Large intestine (tissue), 12 donors: ENCODE measurements at places on chromosomes 1 and 21.

- no peak overlapping the region for H3K27ac ChIP-seq
- no peaks in the 10 kb centered on the region for H3K36me3 ChIP-seq
- H3K4me1 ChIP-seq: peaks cover 8% of the 10 kb centered on the region
- no peak overlapping the region for H3K4me3 ChIP-seq
Observed at GRCh38 chr21:27426196-27426595, 459.3 kb upstream of the ADAMTS5 start.

DNA sequence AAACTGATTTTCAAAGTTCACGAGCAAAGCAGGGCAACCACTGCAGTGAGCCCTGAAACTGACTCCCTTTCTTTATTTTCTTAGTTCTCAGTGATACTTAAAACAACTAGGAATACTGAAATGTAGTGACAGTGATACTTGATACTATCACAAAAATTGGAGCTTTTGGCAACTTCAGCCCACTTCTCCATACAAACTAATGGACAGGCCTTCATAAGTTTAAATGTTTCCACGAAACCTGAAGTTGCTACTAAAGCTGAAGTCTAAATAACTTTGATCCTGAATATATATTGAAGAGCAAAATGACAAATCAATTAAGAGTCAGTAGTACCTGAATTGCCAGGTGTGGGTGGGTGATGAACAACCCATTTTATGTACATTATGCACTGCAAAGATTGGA, 10.0 kb downstream of the NR5A2 start:
- no peaks in the 10 kb centered on the region for H3K36me3 ChIP-seq
- H3K27ac ChIP-seq: no peak overlapping the region
- H3K4me1 ChIP-seq: peaks cover 29% of the 10 kb centered on the region
- peaks cover 89% of the 10 kb centered on the region for H3K27me3 ChIP-seq
- no peak overlapping the region for H3K4me3 ChIP-seq

DNA sequence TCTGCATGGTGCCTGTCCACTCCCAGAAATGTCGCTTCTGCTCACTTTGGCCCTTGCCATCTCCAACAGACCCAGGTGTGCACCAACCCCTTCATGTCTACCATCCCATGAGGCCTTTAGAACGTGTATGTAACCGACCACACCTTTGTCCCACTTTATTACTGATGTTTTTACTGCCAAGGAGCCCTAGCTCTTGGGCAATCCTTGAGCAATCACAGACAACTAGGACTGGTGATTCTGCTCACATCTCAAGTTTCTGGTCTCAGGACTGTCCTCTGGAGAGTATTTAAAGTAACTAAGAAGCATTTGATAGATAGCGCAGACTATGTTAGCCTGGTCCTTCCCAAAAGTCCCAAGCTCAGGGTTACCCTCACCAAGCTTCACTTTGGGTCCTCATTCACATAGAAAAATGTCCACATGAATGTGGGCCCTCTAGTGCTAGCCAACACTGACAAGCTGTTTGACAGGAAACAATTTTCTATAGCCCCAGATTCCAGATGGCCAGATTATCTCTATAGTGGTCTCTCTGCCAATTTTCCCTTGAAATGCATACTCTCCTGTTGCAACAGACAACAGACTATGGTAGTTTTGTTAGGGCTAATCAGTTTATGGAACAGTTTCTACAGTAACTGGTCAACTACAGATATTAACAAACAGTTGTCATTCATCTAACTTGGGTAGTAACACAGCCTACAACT, 6.9 kb upstream of the TMEM81 start:
- H3K27me3 ChIP-seq: no peaks in the 10 kb centered on the region
- H3K4me1 ChIP-seq: peaks cover 10% of the 10 kb centered on the region
- peak; percentile 78 for DNase-seq
- H3K27ac ChIP-seq: peak overlapping the region; percentile 78

GRCh38 chr1:9881838-9882249, 28.2 kb downstream of the CTNNBIP1 start:
- no peak for DNase-seq
- H3K36me3 ChIP-seq: peaks cover 10% of the 10 kb centered on the region
- H3K27me3 ChIP-seq: no peaks in the 10 kb centered on the region
- no peak overlapping the region for H3K27ac ChIP-seq
- no peak overlapping the region for H3K4me3 ChIP-seq

DNA sequence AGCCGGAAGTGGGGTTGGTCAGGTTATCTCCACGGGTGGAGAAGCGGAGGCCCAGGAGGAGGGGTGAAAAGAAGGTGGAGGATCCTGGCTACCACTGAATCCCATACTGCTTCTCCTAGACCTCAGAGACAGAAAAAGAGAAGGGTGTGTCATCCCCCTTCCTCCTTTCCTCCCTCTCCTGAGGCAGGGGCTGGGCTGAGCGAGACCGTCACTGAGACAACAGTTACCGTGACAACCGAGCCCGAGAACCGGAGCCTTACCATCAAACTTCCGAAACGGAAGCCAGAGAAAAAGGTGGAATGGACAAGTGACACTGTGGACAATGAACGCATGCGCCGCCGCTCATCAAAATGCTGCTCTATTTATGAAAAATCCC, 42.1 kb upstream of the NBPF3 start:
- no peak overlapping the region for H3K27ac ChIP-seq
- no peak for DNase-seq
- peaks cover 8% of the 10 kb centered on the region for H3K27me3 ChIP-seq
- no peaks in the 10 kb centered on the region for H3K4me1 ChIP-seq

- H3K36me3 ChIP-seq: no peaks in the 10 kb centered on the region
- no peaks in the 10 kb centered on the region for H3K27me3 ChIP-seq
- H3K4me1 ChIP-seq: peaks cover 4% of the 10 kb centered on the region
- DNase-seq: no peak
- H3K27ac ChIP-seq: no peak overlapping the region
Observed at GRCh38 chr1:52706941-52707926, 9.1 kb upstream of the COA7 start.

DNA sequence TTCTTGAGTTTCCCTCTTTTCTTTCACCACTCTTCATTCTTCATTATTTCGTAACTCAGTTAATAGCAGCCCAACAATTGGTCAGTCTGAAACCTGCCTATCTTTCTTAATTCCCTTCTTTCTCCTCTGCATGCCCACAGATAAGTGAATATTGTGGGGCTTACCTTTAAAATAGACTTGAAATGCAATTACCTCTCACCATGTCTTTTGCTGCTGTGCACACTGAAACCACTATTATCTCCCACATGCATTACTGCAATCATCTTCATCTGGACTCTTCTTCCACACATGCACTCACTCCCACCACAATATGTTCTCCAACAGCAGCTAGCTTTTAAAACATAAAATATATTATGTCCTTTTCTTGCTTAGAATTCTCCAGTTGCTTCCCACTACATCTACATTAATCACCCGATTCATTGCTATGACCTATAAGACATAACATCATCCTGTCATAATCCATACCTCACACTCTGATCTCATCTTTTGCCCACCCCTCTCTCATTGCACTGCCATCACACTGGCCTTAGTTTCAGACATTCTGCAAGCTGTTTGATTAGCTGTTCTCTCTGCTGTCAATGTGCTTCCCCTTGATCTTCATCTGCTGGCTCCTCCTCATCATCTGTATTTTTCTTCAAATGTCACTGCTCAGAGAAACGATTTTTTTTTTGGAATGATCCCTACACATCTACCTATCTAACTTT, 304.8 kb downstream of the PTPRC start:
- no peak overlapping the region for H3K27ac ChIP-seq
- DNase-seq: no peak
- H3K4me1 ChIP-seq: no peaks in the 10 kb centered on the region

DNA sequence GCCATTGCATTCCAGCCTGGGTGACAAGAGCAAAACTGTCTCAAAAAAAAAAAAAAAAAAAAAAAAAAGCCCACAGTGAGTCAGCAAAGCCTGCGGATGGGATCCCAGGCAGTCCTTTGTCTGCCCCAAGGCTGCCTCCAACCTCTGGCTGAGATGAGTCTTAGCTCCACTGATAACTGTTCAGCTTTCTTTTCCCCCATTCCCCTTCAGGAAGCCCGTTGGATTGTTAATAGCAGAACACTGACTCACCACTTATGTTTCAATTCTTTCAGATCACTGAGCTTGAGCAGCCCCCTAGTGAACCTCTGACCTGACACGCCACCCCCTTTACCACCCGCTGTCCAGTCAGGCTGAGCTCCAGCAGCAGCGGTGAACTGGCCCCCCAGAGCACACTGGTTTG, 57.5 kb downstream of the ERG start:
- no peak overlapping the region for H3K27ac ChIP-seq
- H3K4me1 ChIP-seq: no peaks in the 10 kb centered on the region
- DNase-seq: no peak
- no peaks in the 10 kb centered on the region for H3K27me3 ChIP-seq
- H3K36me3 ChIP-seq: no peaks in the 10 kb centered on the region

- no peaks in the 10 kb centered on the region for H3K4me1 ChIP-seq
- no peaks in the 10 kb centered on the region for H3K27me3 ChIP-seq
- no peak overlapping the region for H3K4me3 ChIP-seq
Observed at GRCh38 chr1:61238359-61238665, 156.0 kb downstream of the NFIA start.

DNA sequence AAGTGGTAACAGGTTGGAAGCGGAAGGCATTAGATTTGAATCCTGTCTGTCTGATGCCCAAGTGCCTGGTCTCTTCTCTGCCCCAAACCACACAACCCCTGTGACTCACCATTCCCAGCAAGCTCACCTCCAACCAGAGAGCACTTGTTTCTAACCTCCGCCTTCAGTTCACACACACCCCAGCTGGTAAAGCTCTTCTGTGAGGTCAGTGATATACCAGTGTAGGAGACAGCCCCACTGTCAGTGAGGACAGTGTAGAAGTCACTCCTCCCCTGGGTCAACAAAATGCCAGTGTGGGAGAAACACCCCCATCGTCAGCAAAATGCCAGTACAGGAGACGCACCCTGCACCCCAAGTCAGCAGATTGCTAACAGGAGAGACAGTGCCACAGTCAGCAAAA, 2.6 kb downstream of the RIMS3 start:
- H3K27ac ChIP-seq: peak overlapping the region; percentile 21
- peaks cover 2% of the 10 kb centered on the region for H3K27me3 ChIP-seq
- no peaks in the 10 kb centered on the region for H3K36me3 ChIP-seq
- peaks cover 6% of the 10 kb centered on the region for H3K4me1 ChIP-seq
- DNase-seq: no peak

GRCh38 chr21:38256599-38257302, at the start of gene KCNJ15:
Gene KCNJ15 (plus strand): TSS chr21:38256991. CDS start chr21:38299262, 42,271 bp downstream.
- H3K36me3 ChIP-seq: no peaks in the 10 kb centered on the region
- no peaks in the 10 kb centered on the region for H3K4me1 ChIP-seq
- H3K27me3 ChIP-seq: peaks cover 24% of the 10 kb centered on the region
- H3K27ac ChIP-seq: no peak within 1 kb of the TSS

GRCh38 chr1:177913762-177914540, 55.9 kb downstream of the SEC16B start:
- no peaks in the 10 kb centered on the region for H3K27me3 ChIP-seq
- H3K27ac ChIP-seq: no peak overlapping the region
- DNase-seq: no peak
- no peaks in the 10 kb centered on the region for H3K4me1 ChIP-seq

GRCh38 chr21:33299181-33299752, 25.5 kb upstream of the IFNAR1 start:
- peaks cover 17% of the 10 kb centered on the region for H3K4me1 ChIP-seq
- no peaks in the 10 kb centered on the region for H3K27me3 ChIP-seq
- no peak overlapping the region for H3K27ac ChIP-seq
- DNase-seq: no peak
